ENCODE measurements at places on chromosomes 2 and 18.

DNA sequence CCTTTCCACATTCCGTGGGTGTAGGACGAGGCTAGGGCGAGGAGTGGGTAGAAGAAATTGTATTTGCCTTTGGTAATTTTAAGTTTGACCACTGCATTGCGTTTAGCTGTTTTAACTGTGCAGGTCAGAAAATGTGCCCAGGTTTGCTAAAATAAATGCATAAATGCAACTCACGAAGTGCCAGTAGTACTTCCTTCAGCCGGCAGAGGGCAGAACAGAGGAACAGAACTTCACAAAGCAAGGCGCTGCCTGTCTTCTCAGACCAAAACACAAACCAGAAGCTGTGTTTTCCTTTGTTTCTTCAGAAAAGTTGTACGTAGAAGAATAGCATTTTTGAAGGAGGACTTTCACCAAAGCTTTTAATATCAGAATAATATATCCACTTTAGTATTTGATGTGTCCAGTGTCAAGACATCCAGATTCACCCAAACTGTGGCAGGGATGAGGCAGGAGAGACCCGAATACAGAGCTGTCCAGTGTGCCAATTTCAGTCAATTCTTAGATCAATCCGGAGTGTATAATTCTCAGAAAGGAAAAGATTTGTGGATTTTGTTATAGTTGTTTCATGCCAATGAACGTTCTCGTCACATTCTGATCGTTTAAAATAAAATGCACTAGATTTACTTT, 348.6 kb downstream of the DLGAP1 start:
- DNase-seq: peak; percentile 22

DNA sequence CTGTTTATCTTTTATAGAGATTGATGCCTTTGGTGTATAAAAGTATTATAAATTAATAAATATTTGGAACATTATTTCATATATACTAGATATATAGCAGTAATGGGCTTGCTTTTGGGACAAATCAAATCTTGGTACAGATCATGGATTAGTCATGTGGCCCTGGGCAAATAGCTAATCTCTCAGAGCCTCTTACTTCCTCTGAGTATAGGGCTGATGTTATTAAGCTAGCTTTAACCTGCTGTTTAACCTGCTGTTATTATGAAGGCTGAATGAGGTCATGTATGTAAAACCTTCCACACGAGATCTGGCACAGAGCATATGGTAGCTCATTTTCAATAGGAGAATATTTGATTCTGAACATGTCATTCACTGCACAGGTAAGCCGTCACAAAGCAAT, 5.7 kb downstream of the ITGB6 start:
- no peak for DNase-seq

- DNase-seq: no peak
Observed at GRCh38 chr2:180184506-180184905, 177.4 kb upstream of the CWC22 start.

DNA sequence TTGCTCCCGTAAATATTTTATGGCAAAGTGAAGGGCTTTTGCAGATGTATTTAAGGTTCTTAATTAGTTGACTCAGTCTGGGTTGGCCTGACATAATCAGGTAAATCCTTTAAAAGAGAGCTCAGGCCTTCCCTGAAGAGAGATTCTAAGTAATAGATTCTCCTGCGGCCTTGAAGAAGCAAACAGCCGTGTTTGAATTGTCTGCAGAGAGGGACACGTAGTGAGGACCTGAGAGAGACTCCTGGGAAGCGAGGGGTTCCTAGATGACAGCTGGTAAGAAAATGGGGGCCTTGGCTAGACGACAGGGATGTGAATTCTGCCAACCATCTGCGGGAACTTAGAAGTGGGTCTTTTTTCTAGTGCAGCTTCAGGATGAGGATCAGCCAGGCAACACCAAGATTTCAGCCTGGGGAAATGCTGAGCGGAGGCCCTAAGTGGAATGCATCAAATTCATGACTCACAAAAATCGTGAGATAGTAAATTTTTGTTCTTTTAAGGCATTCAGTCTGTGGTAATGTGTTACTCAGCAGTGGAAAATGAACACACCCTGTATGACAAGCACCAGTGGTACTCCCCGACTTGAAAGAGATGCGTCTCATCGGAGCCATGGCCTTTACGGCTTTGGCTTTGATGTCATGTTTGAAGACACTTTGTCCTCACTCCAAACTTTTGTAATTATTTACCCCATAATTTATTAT, 62.1 kb upstream of the SMIM21 start:
- DNase-seq: no peak

DNA sequence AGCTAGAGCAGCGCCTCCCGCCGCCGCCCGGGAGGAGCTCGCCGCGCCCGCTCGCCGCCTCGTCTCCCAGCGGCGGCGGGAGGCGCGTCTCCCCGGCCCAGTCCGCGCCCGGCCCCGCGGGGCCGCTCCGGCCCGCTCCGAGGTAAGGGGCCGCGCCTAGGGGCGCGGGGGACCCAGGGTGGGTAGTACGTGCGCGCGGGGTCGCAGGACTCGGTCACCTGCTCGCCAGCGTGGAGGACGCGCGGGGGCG, 259 bp downstream of the NPAS2 start:
- DNase-seq: no peak

DNA sequence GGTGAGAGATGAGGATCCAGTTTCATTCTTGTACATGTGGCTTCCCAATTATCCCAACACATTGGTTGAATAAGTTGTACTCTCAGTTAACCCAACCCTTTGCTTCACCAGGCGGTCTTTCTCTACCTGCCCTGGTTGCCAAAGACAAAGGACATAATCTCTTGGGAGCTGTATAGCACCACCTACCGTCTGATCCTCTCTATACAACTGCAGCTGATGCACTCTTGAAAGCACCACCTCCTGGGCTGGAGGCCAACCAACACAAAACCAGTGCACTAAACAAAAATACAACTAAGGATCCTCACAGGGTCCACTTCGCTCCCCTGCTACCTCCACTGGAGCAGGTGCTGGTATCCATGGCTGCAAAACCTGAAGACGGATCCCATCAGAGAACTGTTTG, 473.6 kb upstream of the NRXN1 start:
- no peak for DNase-seq

DNA sequence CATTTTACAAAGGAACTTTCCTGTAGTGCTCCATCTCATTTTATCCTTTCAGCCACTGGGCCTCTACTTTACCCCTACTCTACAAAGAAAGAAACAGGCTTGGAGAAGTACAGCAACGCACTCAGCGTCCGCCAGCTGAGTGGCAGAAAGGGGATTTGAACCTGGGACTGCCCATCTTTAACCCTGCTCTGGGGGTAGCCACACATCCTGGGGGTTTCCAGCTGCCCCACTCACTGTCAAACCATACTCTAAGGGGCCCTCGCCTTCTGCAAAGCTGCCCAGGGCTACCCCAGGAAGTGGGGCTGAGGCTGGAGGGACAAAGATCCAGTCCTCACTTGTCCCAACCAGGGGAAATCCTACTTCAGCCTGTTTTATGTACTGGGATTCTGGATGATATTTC, 17.9 kb downstream of the HS1BP3 start:
- no peak for DNase-seq

- peak; percentile 34 for DNase-seq
Observed at GRCh38 chr2:54680397-54681041, 42.9 kb upstream of the EML6 start.

- no peak for DNase-seq
Observed at GRCh38 chr2:39567507-39567906, 98.2 kb upstream of the TMEM178A start.

GRCh38 chr2:3112131-3112530, 265.5 kb downstream of the EIPR1 start:
- DNase-seq: no peak

DNA sequence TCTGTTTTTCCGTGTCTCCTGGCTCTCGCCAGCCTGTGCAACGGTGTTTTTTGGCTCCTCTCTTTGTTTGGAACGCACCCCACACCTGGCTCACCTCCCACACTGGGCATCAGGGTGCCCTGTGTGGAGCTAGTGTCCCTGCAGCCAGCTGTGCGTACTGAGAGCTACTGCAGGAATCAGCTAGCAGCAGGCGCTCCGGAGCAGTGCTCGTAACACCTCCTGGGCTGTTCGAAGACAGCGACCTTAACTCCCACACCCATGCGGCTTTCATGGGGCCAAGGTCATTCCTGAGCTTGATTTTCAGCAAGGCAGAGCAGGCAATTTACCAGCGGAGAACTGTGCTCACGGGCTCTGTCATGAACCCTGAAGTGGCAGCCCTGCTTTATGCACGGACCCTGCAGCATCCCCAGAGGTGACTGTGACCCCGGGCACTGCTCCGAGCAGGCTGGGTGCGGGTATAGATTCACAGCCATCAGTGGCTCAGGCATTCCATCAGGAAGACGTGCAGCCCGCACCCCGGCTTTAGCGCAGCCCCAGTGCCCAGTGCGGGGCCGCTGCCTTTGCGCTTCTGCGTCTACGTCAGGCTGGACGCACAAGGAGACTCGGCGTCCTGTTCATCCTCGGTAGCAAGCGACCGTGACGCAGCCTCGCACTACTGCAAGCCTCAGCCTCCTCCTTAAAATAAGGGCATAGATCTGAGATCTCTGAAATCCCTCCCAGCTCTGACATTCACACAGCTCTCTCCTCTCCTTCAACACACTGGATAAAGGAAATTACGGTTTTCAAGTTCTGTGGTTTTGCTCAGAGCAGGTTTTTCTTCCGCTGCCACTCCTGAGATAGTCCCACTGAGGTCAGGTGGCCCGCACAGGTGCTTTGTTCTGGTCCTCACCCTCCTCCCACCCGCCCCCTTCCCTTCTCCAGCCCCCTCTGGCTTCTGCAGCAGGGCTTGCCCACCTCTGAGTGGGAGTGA, 58.2 kb downstream of the ADI1 start:
- DNase-seq: no peak

DNA sequence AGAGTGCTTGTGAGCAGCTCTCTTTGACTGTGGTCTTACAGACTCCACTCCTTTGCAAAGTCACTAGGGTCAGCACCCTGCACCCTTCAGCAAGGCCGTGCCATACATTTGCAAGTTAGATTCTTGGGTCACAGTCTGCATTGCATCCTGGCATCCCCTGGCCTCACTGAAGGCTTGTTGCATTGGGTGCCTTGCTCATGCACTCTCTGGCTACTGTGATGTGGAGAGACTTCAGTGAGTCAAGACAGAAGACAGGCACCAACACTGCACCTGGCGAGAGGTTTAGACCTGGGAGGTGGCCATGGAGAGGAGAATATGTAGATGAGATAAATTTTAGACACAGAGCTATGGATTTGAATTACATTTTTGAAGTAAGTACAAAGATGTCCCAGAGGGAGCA, 146.4 kb upstream of the COPS8 start:
- DNase-seq: no peak

- DNase-seq: no peak
Observed at GRCh38 chr2:25853038-25853638, 25.1 kb downstream of the ASXL2 start.

- DNase-seq: no peak
Observed at GRCh38 chr2:102635317-102635716, 16.0 kb downstream of the SLC9A2 start.

DNA sequence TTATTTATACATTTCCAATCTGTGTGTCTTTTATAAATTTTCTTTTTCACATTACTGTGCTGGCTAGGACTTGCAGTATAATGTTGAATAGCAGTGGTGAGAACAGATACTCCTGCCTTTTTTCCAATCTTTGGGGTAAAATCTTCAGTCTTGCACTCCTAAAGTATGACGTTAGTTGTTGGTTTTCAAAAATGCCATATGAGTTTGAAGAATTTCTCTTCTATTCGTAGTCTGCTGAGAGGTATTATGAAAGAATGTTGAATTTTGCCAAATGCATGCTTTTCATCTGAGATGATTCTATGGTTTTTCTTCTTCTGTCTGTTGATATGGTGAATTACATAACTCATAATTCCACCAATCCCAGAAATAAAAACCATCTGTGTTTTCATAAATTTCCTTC, 335.3 kb upstream of the CHST9 start:
- no peak for DNase-seq

DNA sequence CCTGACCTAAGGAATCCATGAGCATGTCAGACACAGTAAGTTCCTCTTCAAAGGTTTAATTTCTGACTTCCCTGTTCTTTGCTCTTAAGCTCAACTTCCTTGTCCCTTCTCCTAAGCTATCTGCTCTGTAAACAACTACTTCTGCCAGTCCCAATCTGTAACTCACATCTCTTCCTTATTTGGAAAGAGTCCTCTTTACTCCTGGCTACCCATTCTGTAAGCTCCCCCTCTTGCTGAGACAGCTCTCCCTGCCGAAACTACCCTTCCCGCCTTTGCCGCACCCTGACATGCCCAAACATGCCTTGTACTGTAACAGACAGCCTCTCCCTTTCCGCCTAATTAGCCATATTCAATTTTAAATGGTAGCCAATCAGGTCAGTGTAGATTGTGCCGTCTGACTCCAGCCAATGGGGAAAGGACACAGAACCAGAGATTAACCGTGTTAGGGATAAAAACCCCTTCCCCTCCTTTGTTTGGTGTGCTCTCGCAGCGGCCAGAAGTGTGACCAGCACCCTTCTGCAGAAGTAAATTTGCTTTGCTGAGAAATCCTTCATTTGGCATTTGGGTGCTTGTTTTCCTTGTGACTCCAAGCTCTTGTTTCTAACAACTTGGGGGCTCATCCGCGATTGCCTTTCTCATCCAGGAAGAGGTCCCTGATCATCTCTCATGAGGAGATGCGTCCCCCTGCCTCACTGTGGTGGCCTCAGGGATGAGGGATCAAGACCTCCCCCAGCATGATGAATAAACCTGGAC, 49.0 kb downstream of the PIAS2 start:
- DNase-seq: no peak

GRCh38 chr2:233059797-233060500, at the start of gene INPP5D:
TSS of gene INPP5D (plus strand) at chr2:233060342. CDS start at chr2:233060479, 137 bp downstream.
- DNase-seq: peak; percentile 81

DNA sequence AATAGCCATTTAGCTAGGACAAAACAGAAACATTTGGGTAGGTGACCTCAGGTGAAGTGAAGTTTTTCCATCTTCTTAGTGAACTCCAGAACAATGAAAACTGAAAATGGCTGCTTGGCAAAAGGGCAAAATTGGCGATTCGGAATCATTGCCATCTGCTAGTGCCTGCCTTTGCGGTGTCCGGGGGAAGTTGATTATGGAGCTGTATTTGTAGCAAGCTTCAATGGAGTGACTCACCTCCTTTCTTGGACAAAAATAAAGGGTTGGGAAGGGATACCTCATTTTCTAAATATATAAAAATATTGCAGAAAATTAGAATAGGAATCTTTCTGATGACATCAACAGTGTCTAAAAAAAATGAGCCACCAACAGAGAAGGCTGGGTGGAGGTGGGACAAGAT, 460.5 kb downstream of the TGIF1 start:
- DNase-seq: no peak

Data from GM20000 (cell line).